Amniotic stem cell (primary cell): ENCODE measurements at places on chromosomes 12 and 14.

DNA sequence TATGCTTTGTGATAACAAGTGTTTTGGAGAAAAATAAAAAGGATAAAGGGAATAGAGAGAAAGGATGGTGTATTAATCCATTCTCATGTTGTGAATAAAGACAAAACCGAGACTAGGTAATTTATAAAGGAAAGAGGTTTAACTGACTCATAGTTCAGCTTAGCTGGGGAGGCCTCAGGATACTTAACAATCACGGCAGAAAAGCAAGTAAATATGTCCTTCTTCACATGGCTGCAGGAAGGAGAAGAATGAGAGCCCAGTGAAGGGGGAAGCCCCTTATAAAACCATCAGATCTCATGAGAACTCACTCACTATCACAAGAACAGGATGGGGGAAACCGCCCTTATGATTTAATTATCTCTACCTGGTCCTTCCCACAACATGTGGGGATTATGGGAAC is 18.1 kb upstream of the C12orf42 start:
- DNase-seq, result no peak

DNA sequence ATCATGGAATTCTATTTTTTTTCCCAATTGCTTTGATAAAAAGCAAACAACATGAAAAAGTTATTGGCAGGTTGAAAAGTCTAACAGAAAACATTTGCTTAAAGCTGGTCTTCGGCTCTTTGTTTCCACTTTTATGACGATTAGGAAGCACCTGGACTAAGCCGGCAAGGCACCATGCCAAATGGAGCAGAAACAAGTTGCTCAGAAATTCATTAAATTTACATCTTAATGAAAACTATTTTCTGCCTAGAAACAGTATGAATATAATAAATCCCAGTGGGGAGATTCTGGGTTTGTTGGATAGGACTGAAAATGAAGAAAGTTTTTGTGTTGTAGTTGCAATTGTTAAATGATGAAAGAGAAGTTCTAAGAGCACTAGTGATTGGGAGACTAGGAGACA is 51.4 kb upstream of the OR9K2 start:
- DNase-seq, result no peak

- DNase-seq, result no peak
Measured at GRCh38 chr12:95116773-95117172, 43.4 kb upstream of the NR2C1 start.

DNA sequence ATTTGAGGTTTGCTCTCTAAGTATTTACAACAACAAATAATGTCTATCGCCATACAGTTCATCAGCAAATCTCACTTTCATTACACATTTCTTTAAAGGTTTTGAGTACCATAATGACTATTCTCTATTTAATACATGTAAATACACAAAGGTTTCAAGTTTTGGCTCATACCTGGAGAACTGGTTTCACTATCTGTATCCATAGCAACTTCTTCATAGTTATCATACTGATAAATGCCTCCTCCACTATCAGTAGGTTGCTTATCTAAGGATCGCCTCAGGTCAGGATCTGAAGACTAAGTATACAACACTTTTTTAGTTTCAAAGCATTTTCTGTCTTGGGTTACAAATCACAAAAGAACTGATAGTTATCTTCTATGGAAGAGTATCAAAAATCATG is 21.4 kb downstream of the ZFC3H1 start:
- DNase-seq, result no peak

DNA sequence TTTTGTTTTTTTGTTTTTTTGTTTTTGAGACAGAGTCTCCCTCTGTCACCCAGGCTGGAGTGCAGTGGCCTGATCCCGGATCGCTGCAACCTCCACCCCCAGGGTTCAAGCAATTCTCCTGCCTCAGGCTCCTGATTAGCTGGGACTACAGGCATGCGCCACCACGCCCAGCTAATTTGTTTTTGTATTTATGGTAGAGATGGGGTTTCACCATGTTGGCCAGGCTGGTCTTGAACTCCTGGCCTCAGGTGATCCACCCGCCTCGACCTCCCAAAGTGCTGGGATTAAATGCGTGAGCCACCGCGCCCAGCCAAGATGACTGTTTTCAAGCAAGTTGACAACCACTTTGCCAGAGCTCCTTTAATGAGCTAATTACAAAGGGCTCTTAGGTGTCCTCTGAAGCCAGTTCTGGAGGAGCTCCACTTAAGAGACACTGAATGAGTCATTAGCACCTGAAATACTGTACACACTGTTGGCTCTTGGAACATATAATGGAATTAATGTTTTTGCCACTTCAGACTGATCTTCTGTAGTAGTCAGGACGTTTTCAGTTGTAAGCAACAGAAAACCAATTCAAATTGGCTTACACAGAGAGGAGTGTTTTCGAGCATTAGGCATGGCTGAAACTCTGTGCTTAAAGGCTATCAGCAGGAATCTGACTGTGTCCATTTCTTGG is 55.4 kb upstream of the MED13L start:
- DNase-seq, result no peak
